Astrocyte (in vitro differentiated cells and primary cell): ENCODE measurements at places on chromosomes 3 and 15. TPM values are rescaled to one million over a fixed set of nuclear protein-coding genes. Genes with fewer than 3 reads are reported as not detected.
A peak's percentile ranks its signal among the peaks of the same experiment; 100 is the strongest.

DNA sequence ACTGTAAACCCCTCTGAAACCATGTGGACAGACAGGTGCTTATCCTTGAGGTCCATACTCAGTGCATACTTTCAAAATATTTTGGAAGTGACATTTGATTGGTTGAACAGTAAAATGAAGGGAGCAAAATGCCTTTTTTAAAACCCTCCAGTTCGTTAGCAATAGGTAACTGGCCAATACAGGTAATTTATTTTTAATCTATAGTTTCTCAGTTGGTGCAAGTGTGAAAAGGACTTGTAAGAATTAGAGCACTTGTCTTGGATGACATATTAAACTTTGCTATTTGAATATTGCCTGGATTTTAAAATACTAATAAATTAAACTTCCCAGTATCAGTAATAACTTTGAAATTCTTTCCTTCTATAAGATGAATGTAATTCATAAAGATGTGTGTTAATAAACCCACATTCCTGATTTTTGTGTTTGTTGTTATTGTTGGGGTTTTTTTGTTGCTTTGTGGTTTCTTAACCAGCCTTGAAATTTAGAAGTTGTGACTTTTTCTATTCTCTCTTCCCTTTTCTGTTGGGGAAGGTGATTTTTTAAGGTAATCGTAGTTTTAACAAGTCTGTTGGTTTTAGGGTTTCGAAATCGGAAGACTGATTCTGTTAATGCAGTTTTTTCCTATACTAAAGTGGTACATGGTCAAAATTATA is 90.0 kb downstream of the STT3B start:
- H3K27ac ChIP-seq = no peak overlapping the region
- H3K36me3 ChIP-seq = peaks cover 38% of the 10 kb centered on the region
- no peak for DNase-seq
- H3K4me3 ChIP-seq = no peak overlapping the region
- H3K27me3 ChIP-seq = no peaks in the 10 kb centered on the region

DNA sequence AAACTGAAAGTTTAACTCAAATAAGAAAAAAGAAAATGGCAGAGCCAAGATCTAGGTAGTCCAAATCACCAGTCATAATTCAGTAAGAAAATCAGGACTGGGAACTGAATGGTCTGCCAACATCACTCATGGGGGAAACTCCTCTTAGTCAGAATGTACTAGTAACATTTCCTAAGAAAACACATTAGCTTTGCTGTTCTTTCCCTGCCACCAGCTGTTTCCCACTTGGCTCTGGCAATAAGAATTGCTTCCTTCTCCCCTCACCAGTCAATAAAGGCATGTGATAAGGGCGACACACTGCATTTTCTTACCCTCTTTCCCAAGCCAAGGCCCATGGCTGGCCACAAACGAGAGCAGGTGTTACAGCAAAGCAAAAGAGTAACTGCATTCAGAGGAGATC is 46.1 kb downstream of the PIK3R4 start:
- no peaks in the 10 kb centered on the region for H3K4me1 ChIP-seq
- no peak overlapping the region for H3K4me3 ChIP-seq
- DNase-seq = peak; percentile 8
- H3K27me3 ChIP-seq = no peaks in the 10 kb centered on the region
- H3K27ac ChIP-seq = no peak overlapping the region

DNA sequence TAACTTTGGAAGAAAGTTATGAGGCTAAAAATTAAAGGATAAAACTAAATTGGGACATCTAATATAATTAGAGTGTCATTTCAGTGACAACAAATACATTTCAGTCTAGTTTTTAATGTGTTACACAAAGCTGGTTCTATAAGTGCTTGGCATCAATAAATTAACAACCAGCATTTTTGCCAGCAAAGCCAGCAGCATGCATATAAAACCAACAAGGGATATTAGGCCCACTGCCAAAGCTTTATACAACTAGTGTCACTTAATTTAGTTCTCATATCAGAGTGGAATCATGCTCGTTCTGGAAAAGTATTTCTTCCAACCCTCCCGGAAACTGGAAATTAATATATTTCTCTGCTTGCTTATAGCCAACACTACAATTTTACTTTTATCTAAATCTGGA is 88.8 kb downstream of the THBS1 start:
- no peak overlapping the region for H3K27ac ChIP-seq
- no peaks in the 10 kb centered on the region for H3K27me3 ChIP-seq
- DNase-seq = no peak
- H3K4me1 ChIP-seq = peaks cover 10% of the 10 kb centered on the region
- no peak overlapping the region for H3K4me3 ChIP-seq

DNA sequence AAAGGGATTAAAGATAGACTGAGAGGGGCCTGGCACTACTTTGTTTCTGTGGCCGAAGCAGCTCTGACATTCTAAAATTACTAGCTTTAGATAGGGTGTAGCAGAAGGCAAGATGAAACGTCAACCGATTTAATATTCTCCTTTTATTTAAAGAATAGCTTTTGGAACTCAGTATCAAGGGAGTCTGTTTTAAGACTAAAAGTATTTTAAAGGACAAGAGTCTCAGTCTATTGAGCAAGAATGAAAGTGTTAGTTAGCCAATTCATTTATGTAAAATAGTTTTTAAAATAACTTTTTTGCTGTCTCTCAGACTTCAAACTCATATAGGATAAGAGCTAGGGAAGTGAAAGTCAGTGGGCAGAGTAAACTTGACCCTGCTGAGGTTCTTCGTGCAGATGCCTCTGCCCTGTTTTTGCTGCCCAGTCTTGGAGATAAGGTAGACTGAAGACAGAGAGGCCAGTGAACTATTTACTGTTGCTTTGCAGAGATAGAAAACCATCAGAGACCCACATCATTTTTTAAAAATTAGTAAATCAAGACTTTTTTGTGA is 1090.9 kb downstream of the ROBO2 start:
- no peak overlapping the region for H3K27ac ChIP-seq
- no peaks in the 10 kb centered on the region for H3K27me3 ChIP-seq
- no peak for DNase-seq
- H3K36me3 ChIP-seq = no peaks in the 10 kb centered on the region
- no peak overlapping the region for H3K4me3 ChIP-seq
- H3K4me1 ChIP-seq = no peaks in the 10 kb centered on the region

- DNase-seq = no peak
- H3K4me3 ChIP-seq = no peak overlapping the region
- H3K27ac ChIP-seq = no peak overlapping the region
- no peaks in the 10 kb centered on the region for H3K36me3 ChIP-seq
- no peaks in the 10 kb centered on the region for H3K4me1 ChIP-seq
Measured at GRCh38 chr3:10472877-10473440, 32.4 kb downstream of the ATP2B2 start.

GRCh38 chr3:179953993-179954870 is 82.5 kb downstream of the PEX5L start:
- H3K27ac ChIP-seq = no peak overlapping the region
- no peak for DNase-seq
- H3K4me1 ChIP-seq = no peaks in the 10 kb centered on the region
- H3K4me3 ChIP-seq = no peak overlapping the region
- no peaks in the 10 kb centered on the region for H3K27me3 ChIP-seq

- peaks cover 41% of the 10 kb centered on the region for H3K36me3 ChIP-seq
- H3K4me3 ChIP-seq = peak overlapping the region; percentile 99
- H3K27ac ChIP-seq = peak overlapping the region; percentile 96
- H3K27me3 ChIP-seq = no peaks in the 10 kb centered on the region
Measured at GRCh38 chr3:12840591-12841148, 695 bp downstream of the RPL32 start.

GRCh38 chr3:134249935-134250716 is 533 bp downstream of the RYK start:
- H3K36me3 ChIP-seq = no peaks in the 10 kb centered on the region
- H3K27me3 ChIP-seq = no peaks in the 10 kb centered on the region
- H3K4me3 ChIP-seq = peak overlapping the region; percentile 92

- no peak overlapping the region for H3K4me3 ChIP-seq
- no peak for DNase-seq
- H3K27ac ChIP-seq = no peak overlapping the region
- no peaks in the 10 kb centered on the region for H3K27me3 ChIP-seq
- no peaks in the 10 kb centered on the region for H3K36me3 ChIP-seq
Measured at GRCh38 chr15:91975241-91975978, 121.9 kb downstream of the SLCO3A1 start.

DNA sequence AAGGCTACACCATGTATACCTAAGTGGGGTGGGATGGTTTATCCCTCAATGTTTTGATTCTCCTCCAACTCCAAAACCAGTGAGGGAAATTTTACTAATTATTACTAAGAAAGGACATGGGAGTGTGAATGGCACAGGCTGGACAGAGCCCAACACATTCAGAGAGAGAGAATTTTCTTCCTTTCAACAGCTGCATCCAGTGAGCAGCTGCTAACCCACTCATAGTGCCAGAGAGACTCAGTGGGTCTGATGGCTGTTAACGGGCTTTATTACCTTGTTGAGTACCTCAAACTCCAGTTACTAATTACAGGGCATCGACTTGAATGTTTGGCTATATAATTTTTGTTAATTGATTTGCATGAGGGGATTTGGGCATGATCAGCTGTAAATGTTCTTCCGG is 75.8 kb downstream of the RORA start:
- H3K4me1 ChIP-seq = peaks cover 3% of the 10 kb centered on the region
- no peaks in the 10 kb centered on the region for H3K36me3 ChIP-seq
- H3K4me3 ChIP-seq = no peak overlapping the region
- no peak overlapping the region for H3K27ac ChIP-seq
- no peaks in the 10 kb centered on the region for H3K27me3 ChIP-seq

- peak overlapping the region; percentile 72 for H3K4me3 ChIP-seq
- H3K27me3 ChIP-seq = no peaks in the 10 kb centered on the region
- DNase-seq = peak; percentile 90
- no peaks in the 10 kb centered on the region for H3K36me3 ChIP-seq
- H3K4me1 ChIP-seq = peaks cover 19% of the 10 kb centered on the region
Measured at GRCh38 chr15:55916666-55917409, 76.6 kb downstream of the NEDD4 start.

DNA sequence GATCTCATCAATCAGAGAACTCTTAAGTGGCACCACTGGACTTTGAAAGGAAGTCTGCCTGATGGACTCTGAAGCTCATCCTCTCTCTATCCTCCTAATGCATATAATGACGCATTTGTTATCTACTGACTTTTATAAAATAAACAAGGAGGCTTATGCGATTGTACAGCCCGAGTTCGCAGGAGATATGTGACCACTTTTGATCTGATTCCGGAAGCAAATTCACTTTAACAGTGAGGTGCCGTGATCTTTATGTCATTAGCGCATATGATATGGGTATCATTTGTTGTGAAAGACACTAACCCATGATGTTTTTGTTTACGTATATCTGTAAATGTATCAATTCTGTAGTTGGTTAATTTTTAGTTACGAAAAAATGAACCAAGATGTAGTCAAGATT is 427 bp upstream of the RNF111 start:
- H3K4me3 ChIP-seq = peak overlapping the region; percentile 95
- peaks cover 5% of the 10 kb centered on the region for H3K27me3 ChIP-seq
- H3K4me1 ChIP-seq = peaks cover 7% of the 10 kb centered on the region
- DNase-seq = no peak
- H3K36me3 ChIP-seq = peaks cover 3% of the 10 kb centered on the region
- peak overlapping the region; percentile 83 for H3K27ac ChIP-seq

DNA sequence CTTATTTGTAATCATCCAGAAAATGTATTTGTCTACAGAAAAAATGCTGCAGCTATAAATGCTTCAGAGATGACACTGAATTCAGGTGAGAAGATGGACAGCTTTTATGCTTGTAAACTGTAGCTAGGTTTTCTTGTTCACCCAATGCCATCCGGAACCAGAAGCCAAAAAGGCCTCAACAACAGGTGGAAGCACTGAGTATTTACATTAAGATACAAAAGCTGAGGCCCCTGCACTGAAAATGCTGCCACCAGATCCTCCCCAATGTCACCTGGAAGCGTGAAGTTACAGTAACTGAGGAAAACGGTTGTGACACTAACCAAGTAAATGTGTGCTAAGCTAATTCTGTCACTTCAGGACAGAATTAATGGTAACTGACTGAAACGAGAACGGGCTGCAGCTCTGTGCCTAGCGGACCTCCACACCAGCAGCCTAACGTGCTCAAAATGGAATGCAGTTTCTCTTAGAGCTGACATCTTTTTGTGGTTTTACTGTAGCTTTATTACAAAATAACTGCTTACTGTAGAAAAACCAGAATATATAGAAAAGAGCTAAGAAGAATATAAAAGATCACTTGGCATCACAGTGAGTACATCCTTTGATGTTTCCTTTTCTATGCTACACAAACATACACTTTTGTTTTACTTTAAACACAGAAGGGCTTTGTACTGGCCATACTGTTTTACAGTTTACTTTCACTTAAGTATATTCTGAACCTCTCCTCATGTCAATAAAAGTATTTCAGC is 7.6 kb downstream of the CHSY1 start:
- H3K4me3 ChIP-seq = no peak overlapping the region
- no peak overlapping the region for H3K27ac ChIP-seq
- DNase-seq = peak; percentile 62
- no peaks in the 10 kb centered on the region for H3K27me3 ChIP-seq

DNA sequence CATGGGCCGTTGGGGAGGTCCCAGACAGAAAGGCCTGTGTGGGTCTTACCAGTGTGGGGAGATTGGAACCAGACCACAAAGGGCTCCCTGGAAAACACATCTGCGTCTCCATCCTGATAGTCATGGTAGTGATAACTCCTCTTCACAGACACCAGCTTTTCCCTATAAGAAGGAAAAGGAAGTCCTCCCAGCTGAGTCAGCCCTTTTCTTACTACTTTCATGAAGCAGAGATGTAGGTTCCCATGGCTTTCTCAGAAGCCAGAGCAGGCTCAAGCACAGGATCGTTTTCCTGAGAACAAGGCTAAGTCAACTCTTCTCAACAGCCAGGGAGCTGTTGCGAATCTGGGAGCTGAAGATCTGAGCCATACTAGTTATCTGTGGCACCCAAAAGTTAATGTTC is 6.1 kb downstream of the DNASE1L3 start:
- no peak overlapping the region for H3K27ac ChIP-seq
- no peaks in the 10 kb centered on the region for H3K36me3 ChIP-seq
- no peak for DNase-seq
- H3K4me3 ChIP-seq = no peak overlapping the region
- H3K4me1 ChIP-seq = peaks cover 11% of the 10 kb centered on the region

DNA sequence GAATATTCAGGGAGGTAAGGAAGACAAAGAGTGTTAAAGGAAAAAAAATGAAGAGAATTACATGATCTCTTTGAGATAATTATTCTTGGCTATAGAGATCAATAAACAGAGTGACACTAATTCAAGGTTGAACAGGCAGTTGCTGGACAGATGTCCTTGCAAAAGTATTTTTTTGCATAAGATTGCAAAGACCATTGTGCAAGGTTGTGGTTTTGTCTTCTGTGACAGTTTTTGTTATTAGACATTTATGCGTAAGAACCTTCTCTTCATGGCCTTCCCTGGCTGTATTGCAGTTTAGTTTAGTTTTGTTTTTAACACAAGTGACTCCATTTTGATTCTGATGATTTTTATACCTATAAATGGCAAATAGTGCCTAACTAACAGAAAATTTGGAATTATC is 682.8 kb upstream of the ARPP21 start:
- DNase-seq = no peak
- no peaks in the 10 kb centered on the region for H3K27me3 ChIP-seq
- no peak overlapping the region for H3K4me3 ChIP-seq
- H3K4me1 ChIP-seq = peaks cover 12% of the 10 kb centered on the region

C3orf49 gene
- total RNA-seq = not detected in 2 replicates

CFAP20DC gene
- 0.57 and 0.89 TPM in 2 replicates for total RNA-seq

CELSR3 gene
- 8.6 and 10.2 TPM in 2 replicates for total RNA-seq

CCR9 gene
- not detected in 2 replicates for total RNA-seq

CHRD gene
- 3.4 and 5.6 TPM in 2 replicates for total RNA-seq

ANKDD1A gene
- total RNA-seq = 1.1 and 1.6 TPM in 2 replicates

AEN gene
- total RNA-seq = 75.9 and 90.6 TPM in 2 replicates

PRR20G gene
- total RNA-seq = not detected in 2 replicates

CMTM8 gene
- 1.6 TPM in 2 replicates for total RNA-seq

LMAN1L gene
- 0.32 TPM in 1 of 2 replicates, not detected in the other for total RNA-seq
